ENCODE measurements at places on chromosomes 4 and X.

DNA sequence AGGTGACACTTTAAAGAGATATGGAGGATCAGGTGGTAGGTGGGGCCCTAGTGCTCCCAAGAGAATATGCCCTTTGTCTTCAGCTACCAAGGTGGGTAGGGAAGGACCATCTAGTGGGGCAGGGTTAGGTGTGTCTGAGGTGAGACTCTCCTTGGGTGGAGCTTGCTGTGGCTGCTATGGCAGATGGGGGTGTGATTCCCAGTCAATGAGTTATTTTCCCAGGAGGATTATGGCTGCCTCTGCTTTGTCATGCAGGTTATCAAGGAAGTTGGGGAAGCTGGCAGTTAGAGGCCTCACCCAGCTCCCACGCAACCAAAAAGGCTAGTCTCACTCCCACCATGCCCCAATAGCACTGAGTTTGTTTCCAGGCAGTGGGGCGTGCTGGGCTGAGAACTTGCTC lies 18.0 kb upstream of the SPIN2A start:
- DNase-seq = no peak

- DNase-seq = no peak
These were observed 134.5 kb upstream of the RASGEF1B start for GRCh38 chr4:81606166-81606565.

GRCh38 chr4:154960476-154960875 lies 179.4 kb downstream of the RBM46 start:
- no peak for DNase-seq

GRCh38 chr4:42855779-42856178 lies 36.7 kb upstream of the GRXCR1 start:
- DNase-seq = no peak

DNA sequence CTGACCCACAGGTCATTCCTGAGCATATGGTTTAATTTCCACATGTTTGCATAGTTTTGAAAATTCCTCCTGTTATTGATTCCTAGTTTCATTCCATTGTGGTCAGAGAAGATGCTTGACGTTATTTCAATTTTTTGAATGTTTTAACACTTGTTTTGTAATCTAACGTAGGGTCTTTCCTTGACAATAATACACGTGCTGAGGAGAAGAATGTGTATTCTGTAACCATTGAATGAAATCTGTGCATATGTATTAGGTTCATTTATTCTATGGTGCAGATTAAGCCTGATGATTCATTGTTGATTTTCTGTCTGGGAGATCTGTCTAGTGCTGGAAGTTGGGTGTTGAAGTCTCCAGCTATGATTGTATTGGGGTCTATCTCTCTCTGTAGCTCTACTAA lies 486.4 kb upstream of the RPS6KA3 start:
- DNase-seq = no peak

- DNase-seq = no peak
These were observed 123.4 kb upstream of the SFRP2 start for GRCh38 chr4:153912301-153912700.

DNA sequence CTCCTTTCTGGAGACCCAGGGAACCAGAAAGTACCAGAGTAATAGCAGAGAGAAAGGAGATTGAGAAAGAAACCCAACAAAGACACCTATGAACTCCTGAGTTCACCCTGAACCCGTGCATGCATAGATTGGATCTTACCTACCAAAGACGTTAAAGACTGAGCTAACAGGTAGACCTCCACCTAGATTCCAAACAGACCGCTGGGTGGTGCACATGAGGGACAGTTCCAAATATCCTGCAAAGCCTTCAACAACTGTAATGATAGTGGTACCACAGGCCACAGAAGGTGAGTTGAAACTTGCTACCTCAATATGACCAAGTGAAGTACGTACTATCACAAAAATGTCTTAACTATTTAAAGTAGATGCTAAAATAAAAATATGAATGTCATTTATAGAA lies 34.0 kb upstream of the NR0B1 start:
- no peak for DNase-seq

GRCh38 chr4:102546635-102547034 lies 45.5 kb downstream of the NFKB1 start:
- DNase-seq = no peak

GRCh38 chr4:82710197-82710929 lies 88.2 kb downstream of the SCD5 start:
- DNase-seq = no peak

- DNase-seq = no peak
These were observed 13.7 kb downstream of the CTAG1A start for GRCh38 chrX:154598656-154599055.

GRCh38 chr4:84455697-84456096 lies 43.4 kb downstream of the NKX6-1 start:
- DNase-seq = no peak

DNA sequence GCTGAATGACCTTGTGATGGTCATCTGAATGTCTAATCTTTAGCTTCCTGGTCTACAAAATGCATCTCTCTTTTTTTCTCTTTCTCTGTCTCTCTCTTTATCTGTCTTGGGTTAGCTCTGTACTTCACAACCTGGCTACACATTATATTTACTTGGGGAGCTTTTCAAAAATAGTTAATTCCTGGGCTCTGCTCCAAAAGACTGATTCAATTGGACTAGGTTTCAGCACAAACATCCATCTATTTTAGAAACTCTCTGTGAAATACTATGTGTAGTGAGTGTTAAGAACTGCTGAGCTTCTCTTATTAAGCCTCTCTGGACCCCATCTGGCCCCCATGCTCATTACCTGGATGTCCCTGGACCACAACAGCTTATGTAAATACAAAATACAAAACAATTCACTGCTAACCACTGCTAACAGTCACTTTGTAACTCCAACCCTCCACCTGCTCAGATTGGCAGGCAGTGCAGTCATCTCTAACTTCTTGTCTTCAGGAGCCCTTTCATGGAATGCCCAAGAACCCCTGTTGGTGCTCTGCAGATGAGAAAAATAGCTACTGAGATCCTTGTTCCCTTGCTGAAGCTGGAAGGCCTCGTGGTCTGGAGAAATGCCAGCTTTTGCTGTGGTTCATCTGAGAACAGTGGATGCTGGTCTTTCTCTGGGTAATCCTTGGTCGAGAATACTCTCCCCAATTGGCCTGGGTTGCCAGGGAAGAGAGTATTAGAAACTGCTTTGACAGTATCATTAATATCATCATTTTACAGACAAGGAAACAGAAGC lies 14.8 kb upstream of the BOD1L1 start:
- DNase-seq = no peak

- no peak for DNase-seq
These were observed 6.0 kb upstream of the ANXA3 start for GRCh38 chr4:78545275-78546246.

DNA sequence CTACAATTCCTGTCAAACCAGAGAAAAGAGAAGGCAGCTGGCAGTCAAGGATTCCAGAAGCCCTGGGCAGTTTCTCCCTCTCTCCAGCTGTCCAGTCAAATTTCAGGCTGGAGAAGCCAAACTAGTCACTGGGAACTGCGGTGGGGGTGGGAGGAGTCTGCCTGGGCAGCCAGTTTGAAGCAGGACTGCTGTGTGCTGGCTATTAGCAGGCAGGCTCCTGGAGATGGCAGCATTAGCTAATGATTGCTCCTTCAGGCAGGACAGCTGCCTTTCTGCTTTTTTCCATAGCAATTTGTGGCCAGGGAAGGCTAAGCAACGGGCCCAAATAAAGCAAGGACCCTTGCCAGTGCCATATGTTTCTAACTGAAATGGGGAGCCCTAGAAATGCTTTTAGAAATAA lies 44.7 kb upstream of the FGF13 start:
- no peak for DNase-seq

DNA sequence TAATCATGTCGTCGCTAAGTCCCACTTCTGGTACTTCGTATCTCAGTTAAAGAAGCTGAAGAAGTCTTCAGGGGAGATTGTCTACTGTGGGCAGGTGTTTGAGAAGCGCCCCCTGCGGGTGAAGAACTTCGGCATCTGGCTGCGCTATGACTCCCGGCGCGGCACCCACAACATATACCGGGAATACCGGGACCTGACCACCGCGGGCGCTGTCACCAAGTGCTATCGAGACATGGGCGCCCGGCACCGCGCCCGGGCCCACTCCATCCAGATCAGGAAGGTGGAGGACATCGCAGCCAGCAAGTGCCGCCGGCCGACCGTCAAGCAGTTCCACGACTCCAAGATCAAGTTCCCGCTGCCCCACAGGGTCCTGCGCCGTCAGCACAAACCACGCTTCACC lies 11.3 kb downstream of the PNCK start:
- peak; percentile 29 for DNase-seq

- DNase-seq = no peak
These were observed 103.6 kb downstream of the GNL3L start for GRCh38 chrX:54633641-54634040.

GRCh38 chr4:95181243-95181995 lies 367.4 kb downstream of the UNC5C start:
- DNase-seq = no peak

- DNase-seq = no peak
These were observed 44.5 kb upstream of the SLC4A4 start for GRCh38 chr4:71294301-71294700.

- DNase-seq = no peak
These were observed 94.6 kb downstream of the SORBS2 start for GRCh38 chr4:185717377-185717741.

GRCh38 chrX:44495091-44495490 lies 47.6 kb downstream of the FUNDC1 start:
- no peak for DNase-seq

DNA sequence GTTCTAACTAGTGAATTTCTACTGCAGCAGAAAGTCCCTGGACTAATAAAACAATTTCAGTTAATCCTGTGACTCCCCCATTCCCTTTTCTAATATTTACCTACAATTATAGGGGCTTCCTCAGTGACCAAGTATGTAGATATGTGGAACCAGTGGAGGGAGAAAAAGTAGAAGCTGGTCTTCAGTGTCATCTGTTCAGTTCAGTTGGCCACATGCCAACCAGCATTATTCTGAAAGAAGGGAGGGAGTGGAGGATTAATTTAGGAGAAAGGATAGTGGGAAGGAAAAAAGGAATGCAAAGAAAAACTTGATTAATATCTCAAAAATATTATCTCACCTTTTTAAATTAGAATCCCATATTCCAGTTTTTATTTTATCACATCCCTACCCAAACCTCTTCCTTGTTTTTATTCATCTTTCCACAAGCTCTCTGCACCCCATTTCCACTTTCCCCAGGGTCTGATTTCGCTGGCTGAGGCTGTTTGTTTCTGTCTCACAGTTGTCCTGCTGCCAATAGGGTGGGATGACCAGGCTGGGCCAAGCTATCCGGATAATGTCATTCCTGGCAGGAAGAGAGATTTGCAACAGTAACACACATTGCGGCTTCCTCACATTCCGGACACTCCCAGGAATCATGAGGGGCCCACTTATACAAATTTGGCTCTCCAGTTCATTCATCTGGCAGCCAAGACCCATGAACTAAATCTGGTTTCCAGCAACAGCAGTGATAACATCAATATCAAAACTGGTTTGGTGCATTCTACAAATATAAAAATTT lies 24.6 kb upstream of the ANTXR2 start:
- no peak for DNase-seq

GRCh38 chrX:47501226-47502074 lies 18.4 kb upstream of the ZNF41 start:
- DNase-seq = no peak

DNA sequence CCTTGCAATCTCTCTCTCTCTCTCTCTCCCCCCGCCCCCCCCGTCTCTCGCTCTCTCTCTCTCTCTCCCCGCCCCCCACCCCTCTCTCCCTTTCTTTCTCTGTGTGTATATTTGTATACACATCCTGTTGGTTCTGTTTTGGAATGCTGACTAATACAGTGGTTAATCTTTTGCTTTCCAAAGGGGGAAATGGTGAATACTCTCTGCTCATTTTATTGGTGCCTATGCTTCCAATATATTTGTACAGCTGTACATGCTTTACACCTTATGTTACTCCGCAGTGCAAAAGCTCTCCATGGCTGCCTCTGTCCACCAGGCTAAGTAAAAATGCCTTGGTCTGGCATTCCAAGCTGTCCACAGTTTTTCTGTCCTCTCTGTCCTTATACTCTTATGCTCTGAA lies 158.8 kb downstream of the RBMX2 start:
- DNase-seq = no peak

- DNase-seq = no peak
These were observed 70.4 kb downstream of the RFC1 start for GRCh38 chr4:39295784-39296183.

- no peak for DNase-seq
These were observed 36.7 kb downstream of the DHRSX start for GRCh38 chrX:2463973-2464676.

GRCh38 chrX:40152741-40153344 lies 55.1 kb upstream of the BCOR start:
- no peak for DNase-seq

DNA sequence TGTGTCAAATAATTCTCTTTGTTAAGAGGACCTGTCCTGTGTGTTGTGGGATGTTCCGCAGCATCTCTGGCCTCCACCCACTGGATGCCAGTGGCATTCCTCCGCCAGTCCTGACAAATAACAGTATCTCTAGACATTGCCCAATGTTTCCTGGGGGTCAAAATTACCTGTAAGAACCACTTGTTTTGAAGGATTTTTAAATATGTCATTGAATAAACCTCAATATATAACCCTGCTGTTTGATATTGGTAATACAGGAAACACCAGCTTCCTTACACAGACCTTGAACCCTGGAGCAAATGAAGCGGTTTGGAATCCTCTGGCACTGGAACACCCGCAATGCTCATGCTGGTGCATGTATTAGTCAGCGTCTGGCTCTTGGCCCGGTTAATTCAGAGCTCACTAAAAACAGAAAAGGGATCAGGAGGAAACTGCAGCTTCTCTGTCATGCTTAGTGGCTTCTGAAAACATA lies 101.3 kb downstream of the TBL1X start:
- DNase-seq = no peak

GRCh38 chrX:9416562-9417348 lies 48.1 kb upstream of the TBL1X start:
- no peak for DNase-seq

GRCh38 chrX:25180242-25180641 lies 164.5 kb upstream of the ARX start:
- DNase-seq = no peak

DNA sequence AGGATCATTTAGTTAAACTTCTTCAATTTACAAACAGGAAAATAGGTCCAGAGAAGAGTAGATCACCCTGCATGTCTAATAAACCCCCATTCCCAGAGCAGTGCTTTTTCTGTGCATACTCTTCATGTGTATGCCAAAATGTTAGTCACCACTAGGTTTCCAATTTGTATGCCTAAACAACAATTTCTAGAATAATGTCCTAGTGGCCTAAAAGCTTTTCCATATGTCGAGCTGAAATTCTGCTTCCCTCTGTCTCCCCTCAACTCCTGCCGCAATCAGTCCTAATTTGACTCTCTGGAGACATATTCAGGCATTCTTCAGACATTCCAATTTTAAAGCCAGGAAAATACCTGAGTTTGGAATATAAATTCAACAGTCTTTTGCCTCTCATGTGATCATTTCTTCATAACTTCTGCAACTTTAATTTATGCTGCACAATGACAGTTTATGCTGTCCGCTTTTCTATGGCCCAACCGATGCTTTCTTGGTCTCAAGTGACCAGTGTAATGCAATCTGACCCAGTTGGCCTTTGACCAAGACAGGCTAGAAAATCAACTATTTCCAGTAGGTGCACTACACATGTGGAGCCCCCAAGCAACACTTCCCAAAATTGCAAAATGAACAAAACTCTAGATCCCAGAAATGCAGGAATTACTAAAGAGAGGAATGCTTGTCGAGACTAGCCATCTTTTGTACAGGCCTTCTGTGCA lies 122.9 kb upstream of the FMR1 start:
- DNase-seq = no peak

Data from stimulated activated CD4-positive, alpha-beta T cell treated with anti-CD3 and anti-CD28 coated beads, Interleukin-12 subunit alpha, Interleukin-12 subunit beta, amount 100 ng/mL, for 24 hours (primary cell).